ENCODE measurements at places on chromosomes 7 and 10.

DNA sequence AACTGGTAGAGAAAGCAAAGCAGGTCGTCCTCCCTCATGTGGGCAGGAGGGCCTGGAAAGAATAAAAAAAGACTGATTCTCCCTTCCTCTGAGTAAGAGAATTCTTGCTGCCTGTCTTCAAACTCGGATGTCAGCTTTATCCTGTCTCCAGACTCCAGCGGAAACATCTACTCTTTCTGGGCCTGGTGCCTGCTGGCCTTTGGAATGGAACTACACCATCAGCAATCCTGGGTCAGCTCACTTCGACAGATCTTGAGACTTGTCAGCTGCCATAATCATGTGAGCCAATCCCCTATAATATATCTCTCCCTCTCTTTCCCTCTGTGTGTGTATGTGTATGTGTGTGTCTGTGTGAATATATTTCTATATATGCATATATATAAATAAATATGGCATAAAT lies 411.0 kb upstream of the DPP6 start:
- no peak for DNase-seq

DNA sequence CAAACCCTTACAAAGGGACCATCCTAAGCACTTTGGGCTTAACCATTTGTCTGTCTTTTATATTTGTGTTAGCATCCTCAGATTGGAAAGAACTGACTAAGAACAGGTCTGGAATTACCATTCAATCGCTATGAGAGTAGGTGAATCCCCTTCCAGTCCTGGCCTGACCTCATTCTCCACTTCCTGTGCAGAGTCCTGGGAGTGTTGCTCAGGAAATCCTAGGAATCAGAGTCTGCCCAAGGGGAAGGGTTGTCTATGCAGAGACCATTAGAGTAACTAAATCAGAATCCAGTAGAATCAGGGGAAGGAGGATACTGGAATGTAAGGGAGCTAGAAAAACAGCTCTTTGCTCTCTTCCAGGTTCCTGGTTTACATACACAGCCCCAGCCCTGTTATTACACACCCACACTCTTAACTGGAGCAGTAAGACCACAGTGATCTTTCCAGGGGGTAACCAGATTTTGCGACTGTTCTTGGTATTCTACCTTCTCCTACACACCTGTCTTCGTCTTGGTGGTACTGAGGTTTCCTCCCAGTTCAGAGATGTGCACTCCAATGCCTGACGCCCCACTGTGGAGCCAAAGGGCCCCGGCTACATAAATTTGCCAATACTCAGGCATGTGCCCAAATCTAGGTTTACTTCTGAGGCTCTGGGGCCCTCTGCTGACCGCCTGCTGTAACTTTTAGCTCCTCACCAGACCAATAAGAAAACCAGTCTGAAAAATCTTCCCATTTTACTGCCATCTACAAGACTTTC lies 103.7 kb downstream of the RNF216 start:
- peak; percentile 35 for DNase-seq

- no peak for DNase-seq
These were observed 247.6 kb downstream of the CCDC7 start for GRCh38 chr10:32693441-32693979.

GRCh38 chr7:112421666-112422486 lies 28.4 kb upstream of the IFRD1 start:
- no peak for DNase-seq

DNA sequence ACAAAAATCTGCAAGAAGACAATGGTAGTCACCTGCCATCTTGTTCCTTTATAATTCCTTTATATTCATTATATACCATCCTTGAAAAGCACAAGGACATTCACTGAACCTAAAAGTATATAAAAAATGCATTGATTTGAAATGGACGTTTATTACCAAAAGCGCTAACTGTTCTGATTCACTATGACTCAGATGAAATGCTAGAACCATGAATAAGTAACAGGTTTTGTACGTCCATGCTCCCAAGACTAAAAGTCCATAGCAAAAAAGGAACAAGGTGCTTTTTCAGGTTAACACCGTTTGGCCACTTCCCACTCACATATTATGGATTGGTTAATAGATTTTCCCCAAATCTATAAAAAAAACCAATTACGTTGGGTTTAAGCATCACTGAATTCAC lies 109.4 kb downstream of the PPP1R17 start:
- DNase-seq = no peak

- no peak for DNase-seq
These were observed 163.3 kb downstream of the THSD7A start for GRCh38 chr7:11668727-11669126.

GRCh38 chr7:29749701-29750321 lies 56.5 kb upstream of the WIPF3 start:
- DNase-seq = no peak

DNA sequence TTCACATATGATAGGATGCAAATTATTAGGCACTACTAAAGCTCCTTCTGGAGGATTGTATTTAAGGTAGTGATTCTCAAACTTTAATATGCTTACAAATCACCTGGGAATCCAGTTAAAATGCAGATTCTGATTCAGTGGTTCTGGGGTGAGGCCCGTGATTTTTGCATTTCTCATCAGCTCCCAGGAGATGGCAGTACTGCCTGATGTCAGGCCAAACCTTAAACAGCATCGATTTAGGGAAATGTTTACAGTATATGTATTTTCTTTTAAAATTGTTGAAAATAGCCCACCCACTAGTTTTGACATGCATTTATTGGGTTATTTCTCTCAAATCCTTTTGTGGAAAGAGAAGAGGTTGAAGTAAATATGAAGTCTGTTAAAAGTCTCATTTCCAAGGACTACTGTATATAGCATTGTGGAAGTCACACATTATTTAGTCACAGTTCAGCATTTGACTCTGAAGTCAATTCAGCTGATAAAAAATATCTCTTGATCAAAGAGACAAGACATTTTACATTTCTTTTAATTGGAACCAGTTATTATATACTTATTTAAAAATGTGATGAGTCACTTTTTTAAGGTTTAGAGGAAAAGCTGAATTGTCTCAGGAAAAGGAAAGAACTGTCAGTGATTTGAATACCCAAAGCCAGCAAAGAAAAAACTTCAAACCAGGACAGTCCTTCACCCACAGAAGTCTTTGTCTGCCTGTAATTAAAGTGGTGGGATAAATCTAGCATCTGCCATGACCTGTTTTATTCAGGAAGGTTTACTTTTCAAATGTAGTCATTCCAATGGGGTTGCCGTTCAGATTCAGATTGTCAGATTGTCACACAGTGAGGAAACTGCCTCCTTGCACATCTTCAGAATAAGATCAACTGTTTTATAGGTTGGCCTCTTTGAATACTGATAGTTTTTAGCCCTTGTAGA lies 21.1 kb upstream of the HBP1 start:
- peak; percentile 22 for DNase-seq

DNA sequence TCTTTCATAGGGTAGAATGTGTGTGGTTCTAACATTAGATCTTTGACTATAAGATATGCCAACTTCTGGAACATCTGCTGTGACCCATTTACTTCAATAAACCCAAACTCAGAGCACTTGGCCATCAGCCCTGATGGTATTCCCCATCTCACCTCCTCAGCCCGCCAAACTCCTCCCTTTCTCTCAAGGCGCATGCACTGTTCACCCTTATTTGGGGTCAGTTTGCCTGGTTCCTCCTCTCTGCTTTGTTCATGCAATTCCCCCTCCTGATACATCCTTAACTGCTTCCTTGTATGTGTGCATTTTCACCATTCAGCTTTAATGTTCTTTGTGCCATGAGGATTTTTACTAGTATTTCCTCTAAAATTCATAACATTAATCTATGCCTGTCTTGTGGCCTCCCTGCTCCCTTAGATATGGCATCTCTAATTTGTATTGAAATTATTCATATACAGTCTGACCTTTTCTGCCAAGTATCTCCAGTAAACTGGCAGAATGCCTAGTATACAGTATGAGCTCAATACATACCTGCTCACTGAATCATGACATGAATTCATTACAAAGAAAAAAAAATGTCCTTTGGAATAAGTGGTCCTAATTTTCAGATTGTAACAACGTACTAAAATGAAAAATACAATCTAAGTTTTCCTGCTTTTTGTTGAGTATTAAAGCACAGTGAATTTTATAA lies 336.8 kb upstream of the IGFBP3 start:
- DNase-seq = no peak

- DNase-seq = no peak
These were observed 52.8 kb downstream of the HHEX start for GRCh38 chr10:92742331-92743228.

DNA sequence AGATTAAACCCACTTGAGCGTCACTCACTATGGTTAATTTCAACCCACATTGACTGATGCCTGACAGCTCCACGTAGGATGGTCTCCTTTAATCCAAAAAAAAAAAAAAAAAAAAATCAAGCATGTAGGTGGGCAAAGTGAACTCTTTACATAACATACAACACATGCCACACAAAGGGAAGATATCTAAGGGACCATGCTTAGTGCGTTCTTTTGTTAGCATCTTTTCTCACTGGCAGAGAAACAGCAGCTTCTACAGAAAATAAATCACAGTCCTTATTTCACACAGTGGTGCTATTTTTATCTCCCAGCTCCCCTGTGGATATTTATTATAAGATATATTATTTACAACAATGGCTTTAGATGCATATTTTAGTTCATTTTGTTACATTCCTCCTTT lies 652.0 kb upstream of the CELF2 start:
- DNase-seq = no peak

- no peak for DNase-seq
These were observed 83.8 kb downstream of the LSM5 start for GRCh38 chr7:32406386-32406785.

All from central memory CD4-positive, alpha-beta T cell (primary cell).